G401 (cell line): ENCODE measurements at places on chromosomes 5 and 9. TPM values are rescaled to one million over a fixed set of nuclear protein-coding genes. Genes with fewer than 3 reads are reported as not detected.

DNA sequence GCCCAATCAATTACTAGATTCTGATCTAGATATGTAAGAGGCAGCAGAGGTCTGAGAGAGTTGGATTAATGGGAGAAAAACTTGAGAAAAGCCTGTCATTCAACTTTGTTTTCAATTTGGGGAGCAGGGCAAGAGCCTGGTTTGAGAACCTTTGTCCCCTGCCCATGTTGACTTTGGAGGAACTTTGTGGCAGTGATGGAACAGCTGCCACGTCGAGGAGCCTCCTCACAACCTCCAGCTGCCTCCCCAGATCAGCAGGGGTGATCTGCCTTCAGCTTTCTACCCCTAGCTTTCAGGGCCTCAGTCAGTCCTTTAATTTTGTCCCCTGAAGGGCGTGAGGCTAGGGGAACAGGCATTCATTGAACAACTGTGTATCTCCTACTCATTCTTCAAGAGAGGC is 8.7 kb downstream of the SKP2 start:
- no peak for DNase-seq

SPATA31D4 gene
- total RNA-seq, result not detected in 2 replicates

DNA sequence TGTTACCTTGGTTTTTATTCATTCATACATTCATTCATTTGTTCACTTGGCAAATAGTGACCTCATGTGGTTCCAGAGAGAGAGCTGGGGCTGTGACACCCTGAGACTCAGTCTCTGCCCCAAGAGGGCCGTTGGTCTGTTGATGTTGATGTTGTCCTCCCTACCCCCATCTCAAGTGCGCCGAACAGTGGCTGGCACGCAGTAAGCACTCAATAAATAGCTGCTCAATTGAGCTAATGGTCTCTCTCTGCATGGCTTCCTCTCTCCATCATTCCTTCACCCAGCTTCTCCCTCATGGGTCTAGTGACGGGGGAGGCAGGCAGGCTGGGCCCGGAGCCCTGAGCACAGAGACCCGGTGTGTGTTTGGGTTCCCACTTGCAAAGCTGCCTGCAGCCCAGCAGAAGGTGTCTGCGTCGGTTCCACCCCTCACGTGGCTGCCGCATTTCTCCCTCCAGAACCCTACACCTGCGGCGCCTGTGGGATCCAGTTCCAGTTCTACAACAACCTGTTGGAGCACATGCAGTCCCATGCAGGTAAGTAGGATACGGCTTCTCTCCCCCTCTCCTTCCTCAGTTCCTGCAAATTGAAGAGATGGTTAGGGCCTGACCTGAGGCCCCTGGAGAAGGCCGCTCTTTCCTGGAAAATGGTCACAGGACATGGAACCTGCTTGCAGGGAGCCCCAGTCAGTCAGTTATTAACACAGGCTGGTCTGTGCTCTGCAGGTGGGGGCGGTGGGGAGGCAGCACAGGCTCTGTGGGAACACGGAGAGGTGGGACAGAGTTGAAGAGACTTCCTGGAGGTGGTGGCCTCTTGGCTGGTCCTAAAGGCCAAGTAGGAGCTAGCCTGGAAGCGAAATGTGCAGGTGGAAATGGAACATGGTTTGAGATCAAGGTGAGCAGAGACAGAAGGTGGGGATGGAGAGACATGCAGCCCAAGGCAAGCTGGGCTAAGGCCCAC is 42.0 kb downstream of the AMBP start:
- DNase-seq, result no peak

IFNA21 gene
- not detected in 2 replicates for total RNA-seq

GRCh38 chr9:136610426-136610825 is 52.3 kb upstream of the EGFL7 start:
- DNase-seq, result no peak
